Right lobe of liver (tissue), 6 donors: ENCODE measurements at places on chromosomes 11 and 22. TPM values are rescaled to one million over a fixed set of nuclear protein-coding genes. Genes with fewer than 3 reads are reported as not detected.

Gene SCGB1C1
- total RNA-seq = not detected

Gene ABCG4
- not detected for total RNA-seq

GRCh38 chr22:21450858-21451353 lies 16.3 kb upstream of the TMEM191C start:
- no peak for DNase-seq
- H3K36me3 ChIP-seq = peaks cover 2% of the 10 kb centered on the region
- no peak overlapping the region for H3K27ac ChIP-seq
- no peak overlapping the region for H3K4me3 ChIP-seq
- H3K27me3 ChIP-seq = no peaks in the 10 kb centered on the region

DNA sequence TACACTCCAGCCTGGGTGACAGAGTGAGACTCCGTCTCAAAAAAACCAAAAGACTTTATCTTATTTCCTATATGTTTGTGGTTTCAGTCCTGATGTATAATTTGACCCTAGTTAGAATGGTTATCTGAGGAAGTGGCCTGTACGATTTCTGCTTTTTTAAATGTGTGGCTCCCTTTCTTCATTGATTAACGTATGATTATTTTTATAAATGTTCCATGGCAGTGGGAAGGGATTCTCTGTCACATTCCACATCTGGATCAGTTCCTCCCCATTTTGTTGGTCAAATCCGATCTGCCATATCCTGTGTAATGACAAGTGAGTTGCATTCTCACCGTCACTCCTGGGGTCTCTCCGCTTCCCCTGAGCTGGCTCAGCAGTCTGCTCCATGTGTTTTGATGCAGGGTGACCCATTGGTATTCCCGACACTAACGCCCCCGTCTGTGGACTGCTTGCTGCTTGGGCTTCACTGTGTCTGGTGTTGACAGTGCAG lies 20.3 kb downstream of the NEAT1 start:
- no peak overlapping the region for H3K4me3 ChIP-seq
- no peaks in the 10 kb centered on the region for H3K36me3 ChIP-seq
- H3K4me1 ChIP-seq = peaks cover 47% of the 10 kb centered on the region
